ENCODE measurements at places on chromosomes 11 and 22.

GRCh38 chr22:49305214-49305965 lies 522.3 kb downstream of the BRD1 start:
- DNase-seq, result peak; percentile 55

DNA sequence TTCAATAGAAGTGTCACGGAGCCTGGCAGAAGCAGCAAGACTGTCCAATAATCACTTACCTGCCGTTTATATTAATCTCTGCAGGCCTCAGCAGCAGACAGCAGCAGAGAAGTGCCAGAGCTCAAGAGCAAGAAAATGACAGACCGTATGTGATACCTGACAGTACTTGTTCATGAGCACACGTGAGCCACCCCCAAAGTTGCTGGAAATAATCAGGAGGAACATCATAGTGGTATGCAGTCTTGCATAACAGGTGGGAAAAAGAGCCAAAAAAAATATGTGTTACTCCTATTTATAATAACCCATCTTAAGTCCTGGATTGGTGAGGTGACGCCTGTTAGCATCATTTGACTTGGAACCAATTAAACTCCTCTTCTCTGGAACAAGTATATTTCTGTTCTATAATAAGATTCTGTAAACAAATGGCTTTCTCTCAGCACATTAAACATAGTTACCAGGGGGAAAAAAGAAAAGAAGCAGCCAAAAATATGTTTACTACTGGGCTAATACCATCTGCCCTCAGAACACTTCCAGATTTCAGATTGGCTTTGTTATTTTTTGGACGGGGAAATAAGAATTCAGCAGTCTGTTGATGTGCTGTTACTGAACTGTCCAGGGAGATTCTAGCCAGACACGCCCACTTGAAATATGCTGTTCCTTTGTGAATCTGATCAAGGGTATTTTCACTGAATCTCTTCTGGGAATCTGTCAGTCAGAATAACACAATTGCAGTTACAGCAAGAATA lies 7.9 kb upstream of the SLN start:
- no peak for DNase-seq

GRCh38 chr11:115637599-115638241 lies 133.5 kb upstream of the CADM1 start:
- DNase-seq, result no peak

- DNase-seq, result no peak
These were observed 145.7 kb upstream of the TTC12 start for GRCh38 chr11:113168354-113169342.

DNA sequence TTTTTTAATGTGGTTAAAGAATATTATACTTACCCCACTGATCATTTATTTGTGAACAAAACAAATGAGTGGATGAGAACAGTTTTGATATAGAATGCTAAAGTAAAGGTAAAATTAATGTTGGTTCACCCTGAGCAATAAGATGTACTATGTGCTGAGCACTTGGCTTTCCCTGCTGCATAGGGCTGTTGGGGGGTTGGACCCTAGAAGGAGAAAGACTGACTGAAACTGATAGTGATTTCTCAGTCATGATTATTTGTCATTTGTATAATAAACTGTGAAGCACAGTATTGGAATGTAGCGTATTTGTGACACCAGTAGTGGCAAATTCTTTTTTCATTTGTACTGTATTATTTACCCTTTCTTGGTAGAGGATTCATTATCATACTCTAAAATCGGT lies 63.3 kb downstream of the PRMT3 start:
- no peak for DNase-seq

DNA sequence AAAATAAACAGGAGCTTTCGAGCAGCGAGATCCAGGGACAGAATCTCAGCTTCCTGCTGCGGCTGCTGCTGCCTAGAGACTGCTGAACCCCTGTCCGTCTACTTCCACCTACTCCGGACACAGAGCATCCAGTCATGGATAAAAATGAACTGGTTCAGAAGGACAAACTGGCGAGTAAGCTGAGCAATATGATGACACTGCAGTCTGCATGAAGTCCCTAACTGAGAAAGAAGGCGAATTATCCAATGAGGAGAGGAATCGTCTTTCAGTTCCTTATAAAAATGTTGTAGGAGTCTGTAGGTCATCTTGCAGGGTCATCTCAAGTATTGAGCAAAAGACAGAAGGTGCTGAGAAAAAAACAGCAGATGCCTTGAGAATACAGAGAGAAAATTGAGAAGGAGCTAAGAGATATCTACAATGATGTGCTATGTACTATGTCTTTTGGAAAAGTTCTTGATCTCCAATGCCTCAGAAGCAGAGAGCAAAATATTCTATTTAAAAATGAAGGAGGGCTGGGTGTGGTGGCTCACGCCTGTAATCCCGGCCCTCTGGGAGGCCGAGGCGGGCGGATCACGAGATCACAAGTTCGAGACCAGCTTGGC lies 11.1 kb upstream of the MS4A2 start:
- DNase-seq, result no peak

DNA sequence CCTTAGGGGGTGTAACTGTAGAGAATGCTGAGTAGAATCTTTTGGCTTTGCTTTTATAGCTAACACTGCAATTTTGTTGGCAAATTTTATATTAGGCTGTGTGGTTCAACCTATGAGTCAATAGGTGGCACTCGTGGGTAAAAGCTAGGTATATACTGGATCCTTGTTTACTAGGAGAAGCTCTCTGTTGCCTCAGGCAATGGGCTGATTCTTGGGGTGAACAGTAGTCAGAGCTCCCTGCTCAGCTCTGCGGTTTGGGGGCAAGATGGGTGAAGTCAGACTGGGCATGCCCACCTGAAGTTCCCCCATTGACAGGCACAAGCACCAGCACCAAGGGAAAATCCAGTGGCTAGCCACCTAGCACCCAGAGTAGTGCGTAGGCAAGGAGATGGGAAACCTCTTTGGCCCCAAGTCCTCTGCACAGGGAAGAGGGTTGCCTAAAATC lies 238.7 kb downstream of the FAM181B start:
- no peak for DNase-seq

DNA sequence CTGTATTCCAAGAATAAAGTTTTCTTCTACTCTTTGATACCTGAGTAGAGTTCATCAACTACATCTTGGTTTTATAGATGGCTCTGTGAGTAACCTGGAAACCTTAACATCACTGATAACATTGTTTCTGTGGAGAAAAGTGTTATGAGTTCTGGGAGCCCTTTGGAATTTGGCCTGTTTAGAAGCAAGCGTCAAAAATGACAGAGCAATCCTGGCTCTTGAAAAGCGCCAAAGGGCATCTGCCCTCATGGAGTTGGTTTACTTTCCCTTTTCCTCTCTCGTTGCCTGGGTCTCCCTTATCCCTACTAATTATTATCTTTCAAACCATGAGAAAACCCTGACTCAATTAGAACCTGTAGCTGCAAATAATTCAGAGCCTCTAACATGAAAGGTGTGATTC lies 140.1 kb downstream of the DBX1 start:
- no peak for DNase-seq

- DNase-seq, result no peak
These were observed 49.3 kb upstream of the PARVG start for GRCh38 chr22:44131412-44131811.

DNA sequence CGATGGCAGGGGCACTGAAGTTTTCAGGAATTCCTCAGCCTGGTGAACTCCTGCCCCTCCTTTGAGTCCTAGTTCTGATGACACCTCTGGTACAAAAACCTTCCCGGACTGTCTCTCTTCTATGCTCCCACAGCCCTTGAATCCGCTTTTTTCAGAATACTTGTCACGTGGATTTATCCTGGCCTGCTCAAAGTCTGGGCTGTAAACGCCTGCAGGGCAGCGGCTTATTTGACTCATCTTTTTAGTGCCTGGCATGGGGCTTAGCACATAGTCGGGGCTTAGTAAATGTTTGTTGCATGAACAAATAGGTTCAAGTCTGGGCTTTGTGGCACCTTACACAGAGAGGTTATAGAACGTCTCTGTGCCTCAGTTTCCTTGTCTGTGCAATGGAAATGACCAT lies 13.4 kb upstream of the KCNJ11 start:
- no peak for DNase-seq

DNA sequence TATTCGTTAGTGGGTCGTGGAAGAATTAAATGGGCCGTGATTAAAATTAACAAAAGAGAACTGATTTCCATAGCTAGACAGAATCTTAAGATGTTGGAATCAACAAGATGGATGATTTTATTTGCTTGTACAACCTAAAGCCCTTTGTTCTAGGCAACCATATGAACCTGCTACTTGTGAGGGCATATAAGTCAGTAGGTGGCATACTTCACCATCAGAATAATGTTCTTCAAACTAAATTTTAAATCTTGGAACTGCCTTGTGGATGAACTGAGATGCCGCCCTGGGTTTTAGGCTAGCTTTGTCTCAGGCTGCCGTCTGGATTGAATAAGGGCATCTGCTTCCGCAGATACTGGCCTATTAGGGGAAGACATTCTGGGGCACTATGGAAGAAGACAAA lies 40.9 kb downstream of the CSRP3 start:
- DNase-seq, result no peak

- no peak for DNase-seq
These were observed 125.2 kb downstream of the CTTN start for GRCh38 chr11:70523384-70524095.

DNA sequence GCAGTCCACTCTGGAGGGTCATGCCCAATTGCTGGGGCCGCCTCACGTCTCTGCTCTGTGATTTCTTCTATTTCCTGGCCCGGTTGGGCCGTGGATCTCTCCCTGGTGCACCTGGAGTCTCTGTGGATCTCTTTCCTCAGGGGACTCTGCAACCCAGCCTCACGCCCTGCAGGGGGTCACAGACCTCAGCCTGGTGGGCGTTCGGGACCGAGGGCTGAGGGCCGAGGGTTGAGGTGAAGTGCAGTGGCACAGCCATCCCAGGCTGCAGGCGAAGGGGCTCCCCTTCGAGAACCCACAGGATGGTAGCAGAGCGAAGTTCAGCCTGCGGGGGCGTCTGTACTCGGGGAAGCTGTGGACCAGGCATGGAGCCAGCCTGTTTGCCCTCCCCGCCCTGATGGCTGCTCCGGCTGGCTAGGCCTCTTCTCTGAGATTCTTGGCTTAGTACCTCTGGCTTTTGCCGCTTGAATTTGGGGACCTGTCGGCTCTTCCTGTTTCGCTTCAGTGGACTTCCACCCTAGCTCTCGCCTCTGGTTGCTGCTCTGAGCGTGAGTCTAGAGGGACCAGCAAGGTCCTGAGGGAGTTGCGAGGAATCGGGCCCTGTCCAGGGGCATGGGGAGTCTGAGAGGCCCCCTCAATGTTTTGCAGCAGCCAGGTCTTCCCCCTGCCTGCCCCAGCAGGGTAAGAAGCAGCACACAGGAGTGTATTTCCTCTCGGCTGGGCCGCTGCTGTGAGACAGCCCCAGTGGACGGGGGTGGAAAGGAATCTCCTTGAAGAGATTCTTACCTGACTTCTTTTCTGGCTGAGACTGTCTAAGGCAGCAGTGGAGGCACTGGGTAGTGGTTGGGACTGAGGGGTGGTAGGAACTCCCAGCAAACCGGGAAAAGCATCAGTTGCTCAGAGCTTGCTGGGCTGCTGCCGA lies 140.8 kb downstream of the TBC1D22A start:
- DNase-seq, result no peak

- no peak for DNase-seq
These were observed 5.2 kb upstream of the NXPE1 start for GRCh38 chr11:114564831-114565230.

- DNase-seq, result no peak
These were observed 13.0 kb downstream of the GALNT18 start for GRCh38 chr11:11608783-11609232.
